ENCODE measurements at places on chromosomes 3 and 15.
A peak's percentile ranks its signal among the peaks of the same experiment; 100 is the strongest.

- DNase-seq, result no peak
Observed at GRCh38 chr3:194145702-194146101, 9.8 kb downstream of the HES1 start.

- no peak for DNase-seq
Observed at GRCh38 chr15:89358435-89358754, 23.8 kb upstream of the POLG start.

DNA sequence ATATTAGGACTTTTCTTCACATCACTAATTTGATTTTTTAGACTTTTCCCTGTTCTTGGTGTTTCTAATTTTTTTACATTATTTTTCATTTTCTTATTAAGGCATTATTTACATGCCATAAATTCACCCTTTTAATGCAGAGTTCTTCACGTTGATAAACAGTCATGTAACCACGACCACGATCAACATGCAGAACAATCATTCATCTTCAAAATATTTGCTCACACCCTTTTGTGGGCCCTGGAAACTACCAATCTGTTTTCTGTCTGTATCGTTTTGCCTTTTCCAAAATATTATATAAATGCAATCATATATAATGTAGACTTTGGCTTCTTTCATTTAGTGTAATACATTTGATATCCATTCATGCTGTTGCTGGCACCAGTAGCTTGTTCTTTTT, 48.7 kb downstream of the ARRDC4 start:
- no peak for DNase-seq

- DNase-seq, result peak; percentile 41
Observed at GRCh38 chr3:179068779-179069530, 2.7 kb downstream of the ZMAT3 start.

DNA sequence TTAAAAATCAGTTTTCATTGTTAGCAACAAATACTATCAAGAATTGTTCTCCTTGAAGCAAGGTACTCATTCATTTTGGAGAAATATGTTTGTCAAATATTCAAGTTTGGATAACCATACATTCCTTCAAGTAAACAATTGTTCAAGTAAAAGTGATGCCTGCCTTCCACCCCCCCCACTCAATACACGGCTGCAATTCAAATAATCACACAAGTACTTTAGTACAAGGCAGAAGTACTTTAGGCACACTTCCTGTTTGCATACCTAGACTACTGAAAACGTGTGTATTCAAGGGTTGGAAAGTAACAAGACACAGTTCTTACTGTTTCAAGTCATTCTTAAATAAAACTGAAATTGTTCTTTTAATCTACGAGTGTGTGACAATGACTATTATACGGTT, 45.4 kb downstream of the TJP1 start:
- DNase-seq, result no peak

DNA sequence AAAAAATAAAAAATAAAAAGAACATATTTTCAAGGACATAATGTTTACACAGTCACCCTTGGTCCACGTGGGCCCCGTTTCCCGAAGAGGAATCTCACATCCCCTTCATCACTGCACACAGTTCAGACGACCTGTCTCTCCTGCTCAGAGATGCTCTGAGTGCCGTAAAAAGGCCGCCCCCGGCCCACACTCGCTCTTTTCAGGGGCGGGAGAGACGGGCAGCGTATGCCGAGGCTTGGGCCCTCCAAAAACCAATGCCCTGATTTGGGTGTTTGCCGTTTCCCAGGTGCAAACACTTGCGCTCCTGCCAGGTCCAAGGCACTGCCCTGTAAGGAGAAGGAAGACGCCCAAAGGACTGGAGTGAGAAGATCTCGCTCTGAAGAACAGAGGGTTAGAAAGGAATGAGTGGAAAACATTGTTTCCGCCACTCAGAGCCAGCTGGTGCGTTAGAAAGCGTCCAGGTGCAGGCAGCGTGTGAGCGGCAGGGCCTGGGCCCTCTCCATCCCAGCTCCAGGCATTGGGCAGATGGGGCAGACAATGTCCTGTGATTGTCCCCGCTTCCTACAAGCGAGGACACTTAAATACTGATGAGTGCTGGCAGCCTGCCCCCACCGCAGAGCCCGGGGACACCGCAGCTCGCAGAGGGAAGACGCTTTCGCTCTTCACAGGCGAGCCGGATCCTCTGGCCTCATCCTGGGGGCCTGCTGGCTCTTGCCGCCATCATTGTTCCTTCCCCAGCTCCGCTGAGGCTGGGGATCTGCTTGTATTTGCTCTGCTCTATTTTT, 53.2 kb downstream of the NIPA2 start:
- DNase-seq, result no peak

DNA sequence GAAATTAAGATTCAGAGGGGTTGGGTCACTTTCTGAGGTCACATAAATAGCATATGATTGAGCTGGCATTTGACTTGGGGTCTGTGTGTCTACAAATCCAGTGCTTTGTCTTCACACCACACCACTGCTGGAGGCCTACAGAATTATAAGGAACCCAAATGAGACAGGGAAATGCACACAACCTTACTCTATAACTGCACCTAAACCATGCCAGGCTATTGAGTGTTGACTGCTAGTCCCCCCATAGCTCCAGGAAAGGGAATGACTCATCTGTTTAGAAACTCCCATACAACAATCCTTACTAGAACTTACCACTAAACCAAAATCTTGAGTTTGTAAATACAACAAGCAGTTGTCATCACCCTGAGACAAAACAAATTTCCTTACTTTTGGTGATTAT, 16.9 kb upstream of the TSC22D2 start:
- DNase-seq, result peak; percentile 58

- DNase-seq, result no peak
Observed at GRCh38 chr3:112115161-112115739, 17.8 kb downstream of the GCSAM start.

DNA sequence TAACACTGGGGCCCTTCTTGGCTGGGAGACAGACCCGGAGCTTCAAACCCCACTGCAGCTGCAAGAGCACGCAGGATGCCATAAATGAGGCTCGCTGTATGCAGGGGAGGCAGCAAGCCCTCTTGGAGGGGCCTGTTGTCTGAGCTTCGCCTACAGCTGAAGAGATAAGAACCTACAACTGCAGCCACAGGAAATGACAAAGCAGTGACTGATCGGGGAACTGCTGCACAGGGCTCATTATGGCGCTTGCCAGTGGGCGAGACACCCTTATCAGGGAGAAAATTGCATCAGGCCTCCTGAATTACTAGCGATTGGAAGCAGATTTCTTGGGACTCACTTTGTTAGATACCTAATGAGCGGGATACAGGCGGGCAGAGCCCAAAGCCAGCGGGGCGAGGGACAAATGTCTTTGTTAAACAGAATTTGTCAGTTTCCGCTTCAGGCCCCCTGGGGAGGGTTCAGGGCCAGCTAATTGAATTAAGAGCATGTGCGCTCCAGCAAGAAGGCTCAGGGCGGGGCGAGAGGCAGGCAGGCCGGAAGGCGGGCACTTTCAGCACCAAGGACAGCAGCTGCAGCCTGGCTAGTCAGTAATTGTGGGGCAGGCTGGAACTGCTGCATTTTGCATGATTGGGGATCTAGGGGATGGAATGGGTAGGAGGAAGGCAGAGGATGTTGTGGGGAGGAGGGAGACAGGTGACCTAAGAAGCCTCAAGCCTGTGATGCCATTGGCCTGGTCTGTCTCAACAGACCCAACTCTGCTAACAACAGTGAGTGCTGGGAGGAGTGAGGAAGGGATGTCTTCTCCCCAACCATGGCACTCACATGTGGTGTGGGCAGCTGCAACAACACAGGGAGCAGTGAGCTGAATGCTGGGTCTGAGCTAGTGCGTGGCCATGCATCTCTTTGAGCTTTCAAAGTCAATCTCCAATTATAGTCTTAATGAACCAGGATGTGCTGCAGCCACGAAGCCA, 55.3 kb downstream of the CCDC33 start:
- DNase-seq, result peak; percentile 83

DNA sequence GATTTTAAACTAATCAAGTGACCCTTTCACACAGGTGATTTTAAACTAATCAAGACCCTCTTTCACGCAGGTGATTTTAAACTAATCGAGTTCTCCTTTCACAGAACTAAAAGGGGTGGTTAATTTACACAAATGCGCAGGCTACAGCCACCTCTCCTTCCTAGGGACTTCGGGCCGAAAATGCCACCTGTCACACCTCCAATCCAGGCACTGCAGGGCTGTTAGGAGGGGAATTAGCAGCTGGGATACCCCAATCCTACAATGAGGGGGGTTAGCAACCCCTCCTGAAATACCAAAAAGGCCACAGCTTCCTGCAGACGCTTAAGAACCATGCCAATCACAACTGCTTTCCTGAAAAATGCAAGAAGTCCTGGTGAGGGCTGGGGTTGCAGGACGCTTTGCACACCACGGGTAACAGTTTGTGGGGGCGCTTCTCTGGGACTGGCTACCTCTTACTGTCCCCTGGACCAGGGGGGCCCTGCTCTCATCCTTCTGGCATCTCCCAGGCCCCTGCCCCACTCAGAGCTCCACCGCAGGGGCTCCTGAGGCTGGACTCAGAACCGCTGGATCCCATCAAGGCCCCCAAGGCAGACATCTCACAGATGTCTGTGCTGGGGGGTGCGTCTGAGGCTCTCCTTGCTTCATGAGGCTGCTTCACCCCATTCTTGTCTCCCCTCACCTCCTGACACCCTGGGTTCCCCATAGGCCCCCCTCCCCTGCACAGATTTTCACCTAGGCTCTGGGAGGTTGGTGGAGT, 145.9 kb downstream of the OR4M2 start:
- DNase-seq, result no peak

- peak; percentile 49 for DNase-seq
Observed at GRCh38 chr15:85005319-85005718, 23.7 kb downstream of the PDE8A start.
